ENCODE measurements at places on chromosomes 1 and 21.

DNA sequence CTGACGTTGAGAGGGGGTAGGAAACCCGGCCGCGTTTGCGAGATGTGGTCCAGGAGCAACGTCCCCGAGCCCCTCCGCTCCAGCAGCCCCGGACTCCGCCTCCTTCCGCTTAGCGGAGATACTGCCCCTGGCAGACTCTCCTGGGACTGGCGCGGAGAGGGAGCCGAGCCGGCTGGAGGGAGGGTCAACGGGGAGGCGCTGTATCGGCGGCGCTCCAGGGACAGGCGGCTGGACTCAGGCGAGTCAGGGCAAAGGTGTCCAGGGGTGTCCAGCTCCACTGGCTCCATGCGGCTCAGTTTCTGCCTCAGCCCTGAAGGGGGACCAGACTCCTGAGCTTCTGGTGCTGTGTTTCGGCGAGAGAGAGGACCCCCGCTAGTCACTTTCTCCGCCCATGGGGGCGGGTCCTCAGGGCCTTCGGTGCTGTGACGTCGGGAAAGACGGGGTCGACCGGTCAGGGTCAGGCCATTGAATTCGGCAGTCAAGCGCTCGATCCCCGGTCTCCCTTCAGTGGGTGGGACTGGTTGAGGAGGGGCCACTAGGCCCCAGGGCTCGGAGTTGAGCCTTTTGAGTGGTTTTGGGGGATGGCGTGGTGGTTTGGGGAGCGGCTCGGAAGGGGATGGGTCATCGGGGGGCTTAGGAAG, 2.8 kb upstream of the LIX1L start:
- no peak for DNase-seq

- DNase-seq = no peak
Measured at GRCh38 chr1:29284286-29284960, 48.1 kb downstream of the PTPRU start.

GRCh38 chr1:227894831-227895451, 52.8 kb downstream of the WNT9A start:
- no peak for DNase-seq

GRCh38 chr1:243982447-243983018, 68.5 kb upstream of the ZBTB18 start:
- no peak for DNase-seq

GRCh38 chr1:4594286-4594991, 60.0 kb upstream of the AJAP1 start:
- no peak for DNase-seq

DNA sequence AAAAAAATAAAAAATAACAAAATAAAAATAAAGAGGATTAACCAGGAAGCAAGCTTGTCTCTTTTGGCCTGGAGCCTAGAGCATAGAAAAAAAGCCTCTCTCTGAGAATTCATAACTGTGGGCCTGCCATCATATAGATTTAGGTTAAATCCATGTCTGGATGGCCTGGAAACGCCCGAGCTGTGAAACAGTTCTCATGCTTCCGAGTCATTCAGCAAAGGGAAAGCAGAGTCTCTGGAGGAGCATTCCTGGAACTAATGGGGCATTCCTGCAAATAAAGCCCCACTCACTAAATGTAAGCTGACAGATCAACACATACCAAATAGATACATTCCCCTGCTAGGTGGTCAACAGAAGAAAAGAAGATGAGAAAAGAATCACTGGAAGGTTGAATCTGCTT, 75.8 kb upstream of the GNG4 start:
- no peak for DNase-seq

DNA sequence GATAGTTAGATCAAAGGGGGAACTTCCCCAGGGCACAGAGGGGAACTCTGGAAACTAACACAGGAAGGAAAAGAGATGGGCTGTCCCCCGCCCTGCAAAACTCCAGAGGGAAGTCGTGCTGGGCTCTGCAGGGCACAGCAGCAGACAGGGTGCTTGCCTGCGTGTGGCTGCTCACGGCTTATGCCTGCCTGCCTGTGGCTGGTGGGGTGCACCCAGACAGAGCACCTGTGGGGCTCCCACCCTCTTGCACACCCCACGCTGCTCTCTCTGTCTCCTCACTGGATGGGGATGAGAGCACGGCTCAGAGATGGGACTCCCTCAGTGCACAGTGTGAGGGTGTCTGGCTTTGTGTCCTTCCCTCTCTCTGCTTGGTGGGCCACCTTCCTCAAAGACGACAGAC, 13.5 kb upstream of the ETV3L start:
- no peak for DNase-seq

DNA sequence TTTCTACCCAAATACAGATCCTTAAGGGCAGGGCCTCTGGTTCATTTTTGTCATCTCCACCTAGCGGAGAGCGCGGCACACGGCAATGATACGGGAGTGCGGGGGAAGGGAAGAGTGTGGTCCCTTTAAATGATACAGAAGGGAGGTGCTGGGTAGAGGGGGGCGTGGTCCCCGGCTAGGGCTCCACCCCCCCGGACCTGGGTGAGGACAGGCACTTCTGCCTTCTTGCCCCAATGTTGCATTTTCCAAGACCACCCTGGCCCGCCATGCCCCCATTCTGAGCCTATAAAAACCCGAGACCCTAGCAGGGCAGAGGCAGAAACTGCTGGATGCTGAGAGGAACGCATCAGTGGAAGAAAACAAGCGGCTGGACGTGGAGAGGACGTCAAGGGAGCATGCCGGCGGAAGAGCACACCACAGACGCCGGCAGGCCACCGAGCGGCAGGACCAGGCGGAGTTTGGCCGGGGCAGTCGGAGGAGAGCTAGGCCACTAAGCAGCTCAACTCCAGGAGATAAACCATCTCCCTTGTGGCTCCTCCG, 30.0 kb downstream of the LRRC3 start:
- no peak for DNase-seq

DNA sequence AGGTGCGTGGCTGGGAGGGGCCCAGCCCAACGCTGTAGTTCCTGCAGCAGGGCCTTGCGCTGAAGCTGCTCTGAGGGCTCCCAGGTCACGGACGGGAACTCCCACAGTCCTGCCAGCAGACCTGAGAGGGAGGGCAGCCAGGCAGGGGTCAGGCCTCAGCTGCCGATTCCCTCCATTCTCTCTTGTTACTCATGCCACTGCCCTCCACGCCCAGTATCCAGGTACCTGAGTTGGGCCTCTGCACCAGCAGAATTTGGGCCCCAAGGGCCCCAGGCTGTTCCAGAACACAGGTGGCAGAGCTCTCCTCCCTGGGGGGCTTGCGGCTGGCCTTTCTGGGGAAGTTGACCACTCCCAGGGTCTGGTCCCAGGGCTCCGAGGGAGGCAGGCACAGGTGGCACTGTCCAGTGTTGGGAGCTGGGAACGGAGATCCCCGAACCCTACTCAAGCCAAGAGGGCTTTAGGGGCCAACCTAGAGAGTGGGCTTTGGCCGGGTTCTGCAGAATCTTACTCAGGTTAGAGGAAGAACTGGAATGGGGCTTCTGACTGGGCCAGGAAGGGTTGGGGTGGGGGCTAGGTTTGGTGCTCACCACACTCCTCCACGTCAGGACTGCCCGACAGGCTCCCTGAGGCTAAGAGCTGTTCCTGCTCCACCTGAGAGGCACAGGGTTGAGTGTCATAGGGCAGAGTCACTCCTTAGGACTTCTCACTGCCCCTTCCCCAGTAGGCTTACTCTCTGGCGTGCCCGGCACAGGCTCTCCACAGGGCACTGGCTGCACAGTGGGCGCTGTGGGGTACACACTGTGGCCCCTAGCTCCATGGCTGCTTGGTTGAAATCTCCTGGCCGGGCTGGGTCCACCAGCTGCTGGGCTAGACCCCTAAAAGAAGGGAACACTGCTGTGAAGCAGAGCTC, 5.0 kb downstream of the HPDL start:
- DNase-seq = no peak

DNA sequence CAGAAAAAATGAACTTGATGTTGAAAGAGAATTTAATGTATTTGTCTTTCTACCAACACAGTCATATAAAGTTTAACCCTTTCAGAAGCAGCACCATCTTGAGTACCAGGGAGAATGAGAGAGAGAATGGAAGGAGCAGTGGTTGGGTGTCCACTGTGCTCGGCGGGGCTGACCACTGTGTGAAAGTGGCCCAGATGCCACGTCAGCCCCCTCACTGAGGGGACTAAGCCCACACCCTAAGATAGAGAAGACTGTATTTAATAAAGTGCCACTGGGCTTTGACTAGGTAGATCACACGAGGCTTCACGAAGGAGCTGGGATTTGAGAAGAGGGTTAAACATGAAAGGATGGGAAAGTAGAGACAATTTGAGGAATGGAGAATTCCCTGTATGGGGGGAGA, 31.2 kb downstream of the BATF3 start:
- no peak for DNase-seq

DNA sequence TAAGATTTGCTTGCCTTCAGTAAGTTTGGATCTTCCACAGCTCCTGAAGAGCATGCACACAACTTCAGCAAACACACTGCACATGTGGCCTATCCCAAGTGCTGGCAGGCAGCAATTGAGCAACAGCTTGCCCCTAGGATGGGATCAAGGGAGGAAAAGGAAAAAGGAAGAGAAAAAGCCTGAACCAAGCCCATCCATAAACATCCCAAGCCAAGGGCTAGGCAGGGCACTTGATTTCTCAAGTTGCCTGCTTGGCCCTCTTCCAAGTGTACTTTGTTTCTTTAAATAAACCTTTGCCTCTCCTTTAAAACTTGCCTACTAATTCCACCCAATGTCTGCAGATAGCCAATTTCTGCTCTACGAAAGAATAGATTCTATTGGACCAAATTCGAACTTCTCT, 49.0 kb upstream of the OLFM3 start:
- no peak for DNase-seq

- DNase-seq = no peak
Measured at GRCh38 chr1:63975481-63975880, 201.7 kb downstream of the ROR1 start.

DNA sequence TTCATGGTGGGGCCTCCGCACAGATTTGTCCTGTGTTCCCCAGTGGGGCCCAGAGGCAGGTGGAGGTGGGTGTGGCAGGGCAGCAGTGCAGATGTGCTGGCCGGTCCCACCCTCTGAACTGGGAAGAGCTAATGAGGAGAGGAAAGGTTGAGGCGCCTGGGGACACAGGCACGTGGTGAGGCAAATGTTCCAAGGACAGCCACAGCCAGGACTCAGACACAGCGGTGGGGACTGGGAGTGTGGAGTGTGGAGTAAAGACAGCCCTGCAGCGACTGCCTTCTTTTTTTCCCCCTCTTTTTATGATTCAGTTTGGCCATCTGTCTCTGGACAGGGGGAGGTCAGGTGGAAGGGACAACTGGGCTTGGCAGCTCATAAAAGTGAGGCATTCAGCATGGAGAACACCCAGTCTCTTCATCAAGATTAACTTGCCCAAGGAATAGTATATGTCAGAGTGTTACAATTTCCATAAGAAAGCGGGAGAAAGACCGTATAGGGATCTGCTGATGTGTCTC, 104.2 kb upstream of the GCLM start:
- no peak for DNase-seq

- no peak for DNase-seq
Measured at GRCh38 chr1:206037581-206037980, 13.9 kb upstream of the CTSE start.

GRCh38 chr21:46477765-46478164, 19.1 kb downstream of the DIP2A start:
- DNase-seq = no peak

- peak; percentile 4 for DNase-seq
Measured at GRCh38 chr1:111448482-111448917, 556 bp downstream of the WDR77 start.

DNA sequence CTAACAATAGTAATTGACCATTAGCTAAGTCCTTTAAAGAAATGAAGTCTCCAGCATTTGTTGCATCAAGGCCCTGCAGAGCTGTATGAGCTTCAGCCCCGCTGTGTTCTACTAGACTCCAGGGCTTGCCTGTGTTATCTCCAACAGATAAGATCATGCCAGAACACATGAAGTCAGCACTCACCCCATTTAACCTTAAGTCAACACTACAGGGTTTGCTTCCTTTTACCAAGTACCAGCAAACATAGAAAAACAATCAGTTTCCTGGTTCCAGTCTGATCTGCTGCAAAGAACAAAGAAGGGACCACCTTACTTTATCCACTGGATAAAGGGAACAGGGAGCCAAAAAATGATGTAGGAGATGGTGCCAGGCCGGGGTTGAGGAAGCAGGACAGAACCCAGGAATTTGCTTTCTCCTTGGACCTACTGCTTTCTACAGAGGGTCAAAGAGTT, 41.3 kb upstream of the ENAH start:
- DNase-seq = no peak

DNA sequence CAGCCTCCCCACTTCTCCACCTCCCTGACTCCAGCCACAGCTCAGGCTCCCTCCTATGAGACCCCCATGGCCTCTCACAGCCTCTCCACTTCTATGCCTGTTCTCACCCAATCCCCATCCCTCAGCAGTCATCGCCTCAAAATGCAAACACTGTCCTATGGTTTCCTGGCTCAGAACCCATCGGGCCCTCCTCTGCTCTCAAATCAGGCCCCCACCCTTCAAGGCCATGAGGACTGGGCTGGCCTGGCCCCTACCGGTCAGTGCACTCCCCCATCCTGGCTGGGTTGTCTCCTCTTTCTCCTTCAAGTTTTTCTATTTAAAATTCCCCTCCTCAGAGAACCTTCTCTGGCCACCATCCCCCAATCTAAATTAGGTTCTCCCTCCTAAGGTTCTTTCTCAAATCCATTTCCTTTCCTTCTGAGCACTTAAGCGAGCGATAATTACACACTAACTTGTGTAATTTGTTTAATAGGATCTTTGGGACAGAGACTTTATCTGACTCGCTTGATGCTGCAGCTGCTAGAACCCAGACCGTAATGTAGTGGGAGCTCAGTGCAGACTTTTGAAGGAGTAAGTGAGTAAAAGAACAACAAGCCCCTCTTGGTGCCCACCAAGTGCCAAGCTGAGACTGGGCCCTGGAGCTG, 347.2 kb downstream of the MATN1 start:
- DNase-seq = no peak

GRCh38 chr1:91015358-91015780, 6.5 kb downstream of the ZNF644 start:
- no peak for DNase-seq

- no peak for DNase-seq
Measured at GRCh38 chr1:234486858-234487840, 8.2 kb upstream of the TARBP1 start.

GRCh38 chr1:36961062-36961615, 73.2 kb downstream of the GRIK3 start:
- DNase-seq = no peak

DNA sequence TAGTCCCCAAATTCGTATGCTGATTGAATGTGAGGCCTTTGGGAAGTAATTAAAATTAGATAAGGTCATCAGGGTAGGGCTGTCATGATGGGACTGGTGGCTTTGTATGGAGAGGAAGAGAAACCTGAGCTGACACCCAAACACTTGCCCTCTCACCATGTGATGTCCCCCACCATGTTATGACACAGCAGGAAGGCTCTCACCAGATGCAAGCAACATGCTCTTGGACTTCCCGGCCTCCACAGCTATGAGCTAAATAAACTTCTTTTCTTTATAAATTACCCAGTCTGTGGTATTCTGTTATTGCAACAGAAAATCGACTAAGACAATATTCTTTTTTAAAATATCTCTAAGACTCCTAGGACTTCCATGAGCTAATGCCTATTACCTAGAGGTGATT, 43.6 kb upstream of the GUCA2B start:
- no peak for DNase-seq
